PC-3 (cell line): ENCODE measurements at places on chromosomes 5 and 9. TPM values are rescaled to one million over a fixed set of nuclear protein-coding genes. Genes with fewer than 3 reads are reported as not detected.

- no peak for DNase-seq
Observed at GRCh38 chr9:97312556-97312955, 5.1 kb downstream of the CCDC180 start.

DNA sequence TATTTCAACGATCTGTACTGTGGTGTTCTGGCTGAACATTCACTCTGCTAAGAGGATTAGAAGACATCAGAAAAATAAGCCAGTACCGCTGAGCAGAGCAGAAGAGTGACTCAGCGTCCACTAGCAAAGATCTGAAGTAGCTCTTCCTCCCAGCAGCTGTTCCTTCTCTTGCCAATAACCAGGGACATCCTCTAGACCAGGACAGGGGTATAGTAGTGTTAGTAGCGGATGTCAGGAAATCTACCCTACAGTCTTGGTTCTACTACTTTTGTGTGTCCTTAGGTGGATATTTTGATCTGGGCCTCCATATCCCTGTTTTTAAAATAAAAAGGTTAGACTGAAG is 103.6 kb downstream of the TSSK1B start:
- peak; percentile 29 for DNase-seq

ZNG1F gene
- 5.7 and 6.9 TPM in 2 replicates for total RNA-seq

CDC25C gene
- total RNA-seq, result 13.8 and 14.7 TPM in 2 replicates
